ENCODE measurements at places on chromosomes 16 and 17.

- DNase-seq = no peak
These were observed 53.1 kb downstream of the ANKFN1 start for GRCh38 chr17:56206351-56206750.

GRCh38 chr16:66588981-66589713 is 9.9 kb downstream of the CMTM2 start:
- DNase-seq = no peak

DNA sequence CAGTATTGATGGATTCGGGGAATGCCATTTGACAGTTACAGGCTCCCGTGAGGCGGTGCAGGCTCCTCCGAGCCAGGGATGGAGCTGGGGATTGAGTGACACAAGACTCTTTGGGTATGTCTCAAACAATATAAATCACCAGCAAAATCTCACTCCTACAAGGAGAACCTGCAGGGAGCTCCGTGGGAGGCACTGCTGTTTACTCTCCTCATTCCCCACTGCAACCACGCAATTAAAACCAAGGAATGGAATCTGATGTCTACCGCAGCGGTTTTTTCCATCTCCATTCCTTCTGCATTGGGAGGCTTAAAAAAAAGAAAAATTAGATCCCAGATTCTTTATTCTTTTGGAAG is 157.9 kb downstream of the WWOX start:
- peak; percentile 7 for DNase-seq

DNA sequence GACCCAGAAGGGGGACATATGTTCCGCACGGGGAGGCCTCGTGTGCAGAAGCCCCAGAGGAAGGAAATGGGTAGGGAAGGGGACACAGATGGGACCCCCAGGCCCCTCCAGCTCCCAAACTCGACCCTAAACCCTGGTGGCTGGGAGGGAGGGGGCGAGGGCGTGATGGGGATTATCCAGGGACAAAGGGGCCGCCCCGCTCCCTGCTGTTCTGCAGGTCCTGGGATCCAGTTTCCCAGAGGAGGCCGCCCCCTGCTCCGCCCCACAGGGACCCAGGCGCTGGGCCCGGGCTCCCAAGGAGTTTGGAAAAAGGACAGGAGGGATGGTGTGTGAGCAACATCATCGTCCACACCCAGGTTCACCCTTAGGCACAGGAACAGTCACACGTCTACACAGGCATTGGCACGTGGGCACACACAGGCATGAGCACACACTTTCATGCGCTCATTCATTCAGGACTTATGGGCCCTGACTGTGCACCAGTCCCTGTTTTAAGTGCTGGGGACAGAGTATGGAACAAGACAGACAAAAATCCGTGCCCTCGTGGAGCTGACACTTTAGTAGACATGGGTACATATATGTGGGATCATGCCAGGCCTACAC is 12.8 kb upstream of the FBXL19 start:
- no peak for DNase-seq

GRCh38 chr16:64695684-64696083 is 426.2 kb downstream of the CDH11 start:
- no peak for DNase-seq

DNA sequence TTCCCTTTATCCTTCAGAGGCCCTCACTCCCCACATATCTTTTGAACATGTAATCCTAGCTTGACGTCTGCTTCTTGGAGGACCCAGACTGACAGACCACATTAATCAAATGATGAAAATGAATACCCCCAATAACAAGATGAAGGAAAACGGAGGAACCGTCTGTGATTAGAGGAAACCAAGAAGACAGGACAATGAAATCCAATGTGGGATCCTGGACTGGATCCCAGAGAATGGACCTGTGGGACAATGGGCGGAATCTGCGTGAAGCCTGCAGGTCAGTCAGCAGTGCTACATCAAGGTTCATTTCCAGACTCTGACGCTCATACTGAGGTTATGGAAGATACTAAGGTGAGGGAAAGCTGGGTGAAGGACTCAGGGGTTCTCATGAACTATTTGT is 35.9 kb downstream of the MBTPS1 start:
- DNase-seq = no peak

DNA sequence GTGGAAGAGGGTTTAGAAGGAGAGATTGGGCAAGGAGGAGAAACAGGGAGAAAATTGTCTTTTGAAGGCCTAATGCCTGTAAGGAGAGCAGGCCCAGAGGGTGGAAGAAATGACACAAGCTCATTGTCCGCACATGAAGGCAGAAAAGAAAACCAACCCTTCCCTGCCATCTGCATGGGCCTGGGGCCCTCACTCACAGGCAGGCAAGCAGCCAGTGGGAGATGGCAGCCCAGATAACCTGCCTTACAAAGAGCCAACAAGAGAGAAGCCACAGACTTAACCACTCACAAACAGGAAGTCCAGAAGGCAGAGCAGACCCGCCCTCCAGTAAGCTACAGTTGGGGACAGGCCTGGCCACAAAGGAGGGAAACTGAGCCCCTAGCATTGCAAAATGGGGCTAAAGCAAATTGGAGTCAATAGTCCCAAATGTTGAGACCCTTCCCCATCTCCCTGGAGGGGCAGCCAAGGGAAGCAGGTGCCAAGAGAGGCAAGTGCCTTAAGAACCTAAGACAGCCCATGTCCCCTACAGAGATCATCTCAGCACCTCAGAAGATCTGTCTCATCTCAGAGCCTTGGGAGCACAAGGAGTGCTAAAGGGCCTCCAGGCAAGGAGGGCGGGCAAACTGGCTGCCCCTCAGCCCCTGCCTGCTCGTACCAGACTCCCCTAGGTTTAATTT is 7.3 kb upstream of the TSPOAP1 start:
- no peak for DNase-seq

GRCh38 chr17:57406131-57406980 is 150.0 kb downstream of the MSI2 start:
- peak; percentile 94 for DNase-seq

- DNase-seq = no peak
These were observed 9.2 kb upstream of the ABR start for GRCh38 chr17:1188812-1189504.

GRCh38 chr17:40309031-40309948 is at the start of gene RARA:
TSS of gene RARA (plus strand) at chr17:40309180. CDS start at chr17:40331219, 22,039 bp downstream.
- DNase-seq = no peak

DNA sequence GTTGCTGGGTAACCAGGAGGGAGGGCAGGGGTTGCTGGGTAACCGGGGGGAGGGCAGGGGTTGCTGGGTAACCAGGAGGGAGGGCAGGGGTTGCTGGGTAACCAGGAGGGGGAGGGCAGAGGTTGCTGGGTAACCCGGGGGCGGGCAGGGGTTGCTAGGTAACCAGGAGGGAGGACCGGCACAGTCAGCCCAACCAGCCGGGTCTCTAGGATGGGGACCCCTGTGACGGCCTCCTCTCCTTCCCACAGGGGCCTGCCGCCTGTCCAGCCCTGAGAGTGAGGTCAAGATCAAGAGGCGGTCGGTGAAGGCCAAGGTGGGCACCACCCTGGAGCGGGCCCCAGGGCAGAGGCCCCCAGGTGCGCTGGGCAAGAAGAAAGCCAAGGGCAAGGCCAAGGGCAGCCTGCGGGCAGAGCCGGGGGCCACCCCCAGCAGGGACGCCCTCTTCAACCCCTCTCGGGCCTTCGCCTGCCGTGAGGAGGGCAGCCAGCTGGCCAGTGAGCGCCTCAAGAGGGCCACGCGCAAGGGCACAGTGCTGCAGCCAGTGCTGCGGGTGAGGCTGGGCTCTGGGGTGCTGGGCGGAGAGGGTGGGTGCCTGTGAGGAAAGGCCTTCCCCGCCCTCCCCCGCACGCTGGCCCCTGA is 54.6 kb downstream of the ACTG1 start:
- DNase-seq = no peak

DNA sequence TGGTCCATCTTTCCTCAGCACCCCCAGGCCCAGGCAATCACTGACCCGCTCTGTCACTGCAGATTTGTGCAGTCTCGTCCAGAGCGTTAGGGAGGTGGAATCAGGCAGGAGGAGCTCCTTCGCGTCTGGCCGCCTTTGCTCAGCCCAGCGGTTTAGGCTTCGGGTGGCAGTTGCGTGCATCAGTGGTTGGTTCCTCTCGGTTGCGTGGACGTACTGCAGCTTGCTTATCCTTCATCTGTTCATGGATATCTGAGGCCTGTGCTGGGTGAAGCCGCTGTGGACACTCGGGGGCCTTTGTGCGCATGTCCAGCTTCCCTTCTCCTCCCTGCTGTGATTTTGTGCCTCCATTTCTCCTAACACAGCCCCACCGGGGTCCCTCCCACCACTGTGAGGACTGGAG is 4.7 kb upstream of the P2RX1 start:
- no peak for DNase-seq

- DNase-seq = no peak
These were observed 10.9 kb downstream of the HOXB4 start for GRCh38 chr17:48567209-48567608.

- no peak for DNase-seq
These were observed 381.9 kb upstream of the TOM1L1 start for GRCh38 chr17:54518706-54519105.

- DNase-seq = peak; percentile 86
These were observed 10.0 kb downstream of the BAIAP2 start for GRCh38 chr17:81044764-81045589.

- DNase-seq = no peak
These were observed 2.4 kb downstream of the PFN1 start for GRCh38 chr17:4945944-4946280.

DNA sequence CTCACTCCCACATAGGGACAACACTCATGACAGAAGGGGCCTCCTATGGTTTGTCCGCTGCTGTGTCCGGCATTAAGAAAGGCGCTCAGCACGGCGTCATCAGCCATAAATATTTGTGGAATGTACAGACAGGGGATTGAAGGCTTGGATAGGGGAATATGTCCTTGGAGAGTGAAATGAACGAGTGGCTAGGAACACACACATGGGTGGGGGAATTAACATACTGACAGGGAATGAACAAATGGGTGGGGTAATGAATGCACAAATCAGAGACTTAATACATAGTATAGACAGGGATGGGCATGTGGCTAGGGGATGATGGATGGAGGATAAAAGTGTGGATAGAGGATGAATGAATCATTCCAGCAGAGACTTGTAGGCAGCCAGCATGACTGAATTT is 154.0 kb upstream of the HSBP1 start:
- peak; percentile 28 for DNase-seq

DNA sequence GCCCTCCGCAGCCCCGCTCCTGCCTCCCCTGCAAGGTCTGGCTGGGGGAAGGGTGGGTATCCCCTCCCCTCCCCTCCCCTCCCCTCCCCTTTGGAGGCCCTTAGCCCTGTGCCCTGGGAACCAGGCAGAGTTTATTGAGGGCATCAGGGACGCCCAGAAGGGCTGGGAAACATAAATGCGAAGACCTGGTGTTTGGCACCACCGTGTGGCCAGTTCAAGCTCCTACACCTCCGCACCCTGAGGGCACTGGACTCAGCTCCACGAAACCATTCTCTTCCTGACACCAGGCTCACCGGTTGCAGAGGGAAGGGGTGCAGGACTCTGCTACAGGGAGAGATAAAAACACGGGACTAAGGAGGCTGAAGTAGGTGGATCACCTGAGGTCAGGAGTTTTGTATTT is 1.0 kb upstream of the AIPL1 start:
- peak; percentile 57 for DNase-seq
